ENCODE measurements at places on chromosomes 3 and 15.

GRCh38 chr3:72427624-72428023, 420.6 kb downstream of the SHQ1 start:
- DNase-seq: no peak

GRCh38 chr3:45508483-45509037, 86.0 kb upstream of the LIMD1 start:
- no peak for DNase-seq

DNA sequence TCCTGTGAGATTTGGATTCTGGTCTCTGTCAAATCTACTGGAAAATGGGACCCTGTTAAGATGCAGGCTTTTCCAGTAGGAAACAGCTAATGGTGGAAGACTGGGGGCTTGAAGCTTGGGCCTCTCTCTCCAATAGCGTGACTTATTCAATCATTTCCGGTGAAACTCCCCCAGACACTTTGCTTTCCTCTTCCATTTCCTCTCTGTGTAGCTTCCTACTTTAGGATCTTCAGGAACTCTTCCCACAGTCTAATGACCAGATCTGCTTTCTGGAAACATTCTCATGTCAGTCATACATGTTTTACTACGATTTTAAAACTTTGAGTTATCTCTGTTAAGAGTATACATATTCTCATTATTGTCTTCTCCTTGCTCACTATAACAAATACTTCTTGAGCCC, 28.0 kb upstream of the TPRG1 start:
- DNase-seq: no peak

GRCh38 chr3:195810455-195810845, 1.3 kb downstream of the MUC4 start:
- no peak for DNase-seq

DNA sequence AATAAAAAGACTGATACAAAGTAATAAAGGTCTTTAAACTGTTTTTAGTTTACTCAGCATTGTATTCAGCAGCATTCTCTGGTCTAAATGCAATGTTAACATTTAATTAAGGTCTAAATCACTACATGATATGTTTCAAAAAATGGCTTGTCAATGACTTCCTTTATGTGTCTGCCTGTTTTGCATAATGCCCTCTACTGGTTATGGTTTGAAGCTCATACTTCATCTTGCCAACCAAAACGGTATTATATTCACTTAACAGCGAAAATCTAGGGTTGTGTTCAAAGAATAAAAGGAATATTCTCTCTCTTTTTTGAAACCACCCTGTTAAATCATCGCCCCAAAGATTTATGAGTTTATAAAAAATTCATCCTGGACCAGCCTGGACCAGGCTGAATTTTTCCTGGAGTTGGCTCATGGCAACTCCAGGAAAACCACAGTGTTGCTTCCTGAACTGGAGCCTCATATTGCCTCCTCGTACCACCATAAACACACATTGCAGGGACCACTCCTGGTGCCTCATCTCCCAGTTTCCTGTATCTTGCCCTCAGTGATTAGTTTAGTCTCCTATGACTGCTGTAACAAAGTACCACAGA, 6.7 kb upstream of the NCEH1 start:
- DNase-seq: no peak

GRCh38 chr3:97979610-97980009, 7.4 kb upstream of the RIOX2 start:
- no peak for DNase-seq

DNA sequence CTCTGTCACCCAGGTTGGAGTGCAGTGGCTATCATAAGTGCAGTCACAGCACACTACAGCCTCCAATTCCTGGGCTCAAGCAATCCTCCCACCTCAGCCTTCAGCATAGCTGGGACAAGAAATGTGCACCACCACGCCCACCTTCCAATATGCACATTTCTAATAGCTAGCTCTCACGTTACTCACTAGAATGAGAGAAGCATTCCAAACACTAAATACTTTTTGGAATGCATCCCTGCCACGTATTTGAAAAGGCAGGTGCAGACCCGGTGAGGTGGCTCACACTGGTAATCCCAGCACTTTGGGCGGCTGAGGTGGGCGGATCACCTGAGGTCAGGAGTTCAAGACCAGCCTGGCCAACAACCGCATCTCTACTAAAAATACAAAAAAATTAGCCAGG, 7.6 kb upstream of the TCF12 start:
- DNase-seq: no peak

GRCh38 chr3:114519415-114519814, 225.6 kb downstream of the TIGIT start:
- DNase-seq: peak; percentile 20

- DNase-seq: no peak
Measured at GRCh38 chr3:25350725-25351114, 77.3 kb upstream of the RARB start.

- DNase-seq: no peak
Measured at GRCh38 chr3:130316169-130316568, 29.3 kb upstream of the COL6A5 start.

GRCh38 chr15:22808240-22808639, 21.8 kb downstream of the NIPA1 start:
- no peak for DNase-seq

DNA sequence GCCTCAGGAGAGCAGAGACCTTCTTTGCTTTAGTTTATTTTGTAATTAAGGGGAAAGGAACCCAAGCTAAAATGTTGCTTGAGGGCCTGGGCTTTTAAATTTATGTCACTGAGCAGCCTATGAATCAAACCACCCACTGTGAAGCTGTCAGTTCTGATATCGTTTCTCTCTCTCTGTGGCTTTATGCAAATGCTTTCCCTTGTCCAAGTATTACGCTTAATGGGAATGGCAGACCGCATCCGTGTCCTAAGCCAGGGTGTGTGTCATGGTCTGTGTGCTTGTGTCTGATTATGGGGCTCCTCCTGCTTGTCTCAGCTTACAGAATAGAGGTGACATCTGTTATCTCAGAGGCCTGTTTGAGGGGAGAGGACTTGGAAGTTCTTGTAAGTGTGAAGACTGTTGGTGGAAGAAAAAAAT, 82.4 kb downstream of the EBLN2 start:
- no peak for DNase-seq

- peak; percentile 80 for DNase-seq
Measured at GRCh38 chr3:126982471-126983175, at the start of gene PLXNA1. Gene PLXNA1, plus strand, starts transcription at chr3:126983115. Its CDS starts 5,479 bp downstream, at chr3:126988594.

DNA sequence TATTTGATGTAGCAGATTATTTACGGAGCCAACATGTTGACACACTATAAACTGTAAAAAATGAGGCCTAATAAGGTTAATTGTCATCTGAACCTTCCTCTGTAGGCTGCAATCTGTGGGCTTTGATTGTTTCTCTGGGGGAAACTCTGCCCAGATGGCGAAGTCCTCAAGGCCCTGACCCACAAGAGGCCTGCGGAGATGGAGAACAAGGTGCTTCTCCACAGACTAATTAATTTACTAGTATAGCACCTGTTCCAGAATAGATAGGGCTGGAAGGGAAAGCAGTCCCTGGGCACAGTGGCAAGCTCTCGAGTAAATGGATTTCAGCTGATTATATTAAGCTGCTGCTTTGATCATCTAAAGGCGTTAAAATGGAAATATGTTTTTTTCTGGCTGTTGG, 338.8 kb upstream of the DNAJC19 start:
- DNase-seq: no peak

GRCh38 chr15:75215107-75216004, 13.7 kb downstream of the C15orf39 start:
- DNase-seq: no peak

DNA sequence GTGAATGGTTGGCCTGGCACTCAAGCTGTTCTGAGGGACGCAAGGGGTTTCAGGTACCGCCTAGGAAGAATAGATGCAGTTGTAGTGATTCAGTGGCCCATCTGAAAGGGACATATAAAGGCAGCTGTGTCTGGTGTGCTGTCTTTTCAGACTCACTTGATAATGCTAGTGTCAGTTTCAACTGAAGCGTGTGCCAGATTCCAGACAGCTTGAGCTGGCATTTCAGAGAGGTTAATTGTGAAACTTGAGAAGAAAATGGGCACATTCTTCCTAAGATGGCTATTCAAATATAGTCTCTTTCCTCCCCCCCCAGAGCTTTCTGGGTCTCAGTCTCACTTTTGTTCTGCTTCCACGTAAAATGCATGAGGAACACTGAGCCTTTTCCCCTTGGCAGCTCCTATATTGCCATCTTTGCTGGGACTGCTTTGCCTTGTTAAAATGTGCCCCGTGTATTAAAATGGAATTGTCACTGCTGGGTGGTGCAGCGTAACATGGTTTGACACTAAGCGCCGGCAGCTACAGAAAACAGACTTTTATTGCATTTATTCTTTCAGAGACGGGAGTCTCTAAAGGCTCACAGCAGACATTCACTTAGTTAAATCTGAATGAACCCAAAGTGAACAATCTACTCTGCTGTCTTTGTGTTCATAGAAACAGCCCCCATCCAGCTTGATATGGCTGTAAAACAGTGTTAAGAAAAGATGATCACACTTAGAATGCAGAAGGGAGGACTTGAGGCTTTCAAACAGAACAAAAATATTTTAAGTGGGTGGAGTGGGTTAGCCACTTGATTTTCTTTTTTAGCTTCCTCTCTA, 478.7 kb downstream of the RBMS3 start:
- DNase-seq: no peak

DNA sequence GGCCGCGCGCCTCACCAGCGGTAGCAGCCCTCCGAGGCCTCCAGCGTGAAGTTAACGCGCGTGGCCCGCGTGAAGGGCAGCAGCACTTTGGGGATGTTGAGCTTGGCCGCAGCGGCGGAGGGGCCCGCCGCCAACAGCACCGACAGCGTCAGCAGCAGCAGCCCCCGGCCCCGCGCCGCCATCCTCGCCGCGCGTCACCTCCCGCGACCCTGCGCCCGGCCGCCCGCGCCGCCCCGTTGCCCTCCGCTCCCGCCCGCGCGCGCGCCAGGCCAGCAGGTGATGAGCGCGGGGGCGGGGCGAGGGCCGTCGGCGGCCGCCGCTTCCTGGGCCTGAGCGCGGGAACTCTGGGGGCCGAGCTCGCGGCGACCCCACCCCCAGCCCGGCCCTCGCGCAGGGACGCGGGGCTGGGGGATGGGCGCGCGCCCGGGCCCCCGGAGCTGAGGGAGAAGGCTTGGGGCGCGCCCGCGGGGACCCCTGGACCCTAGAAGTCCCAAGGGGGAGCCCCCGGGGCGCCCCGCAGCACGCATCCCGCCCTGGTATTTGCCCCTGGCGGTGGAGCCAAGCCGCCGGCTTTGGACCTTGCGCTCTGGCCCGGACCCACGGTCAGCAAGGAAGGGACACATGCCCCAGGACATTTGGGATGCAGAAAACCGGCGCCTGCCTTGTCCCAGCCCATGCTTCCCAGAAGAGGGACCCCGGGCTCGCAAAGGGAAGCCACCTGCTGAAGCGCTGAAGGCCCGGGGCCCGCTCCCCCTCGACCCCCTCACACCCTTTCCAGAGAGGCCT, at the start of gene NUP210:
Gene NUP210 (minus strand): TSS at position 278 of the 786 bp plus-strand sequence. CDS start 96 bp downstream, at position 182.
- peak; percentile 26 for DNase-seq

- DNase-seq: no peak
Measured at GRCh38 chr3:117696851-117697407, 987.4 kb downstream of the TUSC7 start.

DNA sequence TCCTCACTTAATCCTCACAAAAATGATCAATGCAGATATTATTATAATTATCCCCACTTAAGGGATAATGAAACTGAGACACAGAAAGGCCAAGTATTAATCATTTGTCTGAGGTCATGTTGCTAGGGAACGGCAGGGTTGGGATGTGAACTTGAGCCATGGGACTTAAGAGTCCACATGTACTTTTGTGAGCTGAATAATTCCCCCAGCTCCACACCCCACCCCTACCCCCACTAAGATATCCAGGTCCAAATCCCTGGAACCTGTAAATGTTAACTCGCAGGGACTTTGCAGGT, 290.5 kb upstream of the GADL1 start:
- DNase-seq: no peak

All from endothelial cell (in vitro differentiated cells).